ENCODE measurements at places on chromosomes 2 and 18.

DNA sequence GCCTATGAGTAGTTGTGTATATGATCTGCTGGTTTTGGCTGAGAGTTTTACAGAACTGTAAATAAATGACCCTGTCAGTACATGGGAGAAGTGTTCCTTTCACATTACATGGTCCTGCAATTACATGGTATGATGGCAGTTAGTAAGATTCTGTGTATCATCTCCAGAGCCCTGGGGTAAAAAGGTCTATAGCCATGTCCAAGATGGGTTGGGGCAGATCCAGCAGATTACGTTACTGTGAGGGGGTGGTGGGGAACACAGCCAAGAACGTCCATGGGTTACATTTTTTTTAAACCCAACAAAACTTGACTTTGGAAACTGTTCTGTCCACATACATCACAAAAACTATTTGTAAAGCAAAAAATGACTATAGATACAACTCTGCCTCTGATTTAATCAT lies 64.2 kb upstream of the LMAN1 start:
- no peak for DNase-seq

GRCh38 chr2:133167990-133168389 lies 400.3 kb downstream of the NCKAP5 start:
- no peak for DNase-seq

GRCh38 chr2:166031054-166031453 lies 77.5 kb upstream of the TTC21B start:
- DNase-seq, result no peak

DNA sequence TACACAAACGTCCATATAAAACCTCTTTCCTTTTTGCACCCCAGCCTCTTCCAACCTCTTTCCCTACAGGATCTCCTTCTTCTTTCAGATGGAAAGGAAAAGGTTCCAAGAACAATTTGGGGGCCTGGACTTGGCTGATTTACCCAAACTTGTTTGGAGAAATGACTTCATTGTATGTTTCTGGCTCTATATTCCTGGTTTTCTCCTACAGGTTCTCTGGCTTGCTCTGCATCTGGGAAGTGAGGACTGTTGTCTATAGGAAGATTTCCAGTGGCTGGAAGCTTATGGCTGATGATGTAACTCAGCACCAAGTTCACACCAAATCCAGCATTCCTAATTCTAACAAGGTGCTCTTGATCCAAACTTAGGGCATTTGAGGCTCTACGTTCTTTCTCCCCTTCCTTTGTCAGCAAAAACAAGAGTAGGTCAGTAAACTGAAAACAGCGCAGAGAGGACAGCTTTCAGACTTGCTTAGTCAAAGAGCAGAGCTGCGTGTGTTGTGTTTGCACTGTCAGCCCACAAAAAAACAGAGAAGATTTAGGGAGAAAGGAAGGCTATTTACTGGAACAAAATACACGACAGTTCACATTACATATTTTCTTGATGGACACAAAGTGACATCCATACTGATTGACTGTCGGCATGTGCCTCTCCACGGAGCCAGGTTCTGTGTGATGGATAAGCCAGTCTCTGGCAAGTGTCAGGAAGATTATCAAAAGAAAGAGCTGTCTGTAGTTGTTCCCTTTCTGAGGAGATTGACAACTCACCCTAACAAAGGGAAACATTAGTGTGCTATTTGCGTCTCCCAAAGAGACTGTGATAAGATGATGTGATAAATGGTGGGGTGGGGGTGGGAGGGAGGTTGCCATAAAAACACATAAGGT lies 39.7 kb downstream of the CDCA7 start:
- DNase-seq, result no peak

DNA sequence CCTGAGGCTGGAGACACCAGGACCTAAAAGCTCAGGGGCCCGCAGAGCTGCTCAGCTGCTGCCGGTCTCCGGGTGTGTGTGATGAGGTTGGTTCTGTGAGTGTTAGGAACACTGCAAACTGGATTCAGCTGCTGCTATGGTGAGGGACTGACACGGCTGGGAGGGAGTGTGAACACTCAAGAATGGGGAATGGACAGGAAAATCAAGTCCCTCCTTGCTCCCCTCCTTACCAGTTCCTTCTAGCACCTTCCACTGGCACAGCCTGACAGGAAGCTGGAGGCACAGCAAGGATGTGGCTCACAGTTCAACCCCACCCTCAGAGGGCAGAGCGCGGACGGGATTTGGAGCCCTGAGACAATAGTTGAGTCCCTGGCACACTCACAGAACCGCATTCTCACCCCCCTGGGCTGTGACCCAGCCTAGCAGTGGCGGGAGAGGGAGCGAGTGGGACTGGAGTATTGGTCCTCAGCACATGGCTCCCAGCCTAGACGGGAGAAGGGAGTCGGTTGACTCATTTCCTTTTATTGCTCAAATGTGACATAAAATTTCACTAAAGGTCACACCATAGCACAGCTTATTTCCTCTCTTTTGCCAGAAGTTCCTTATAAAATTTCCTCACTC lies 42.5 kb downstream of the LRRC30 start:
- DNase-seq, result no peak

DNA sequence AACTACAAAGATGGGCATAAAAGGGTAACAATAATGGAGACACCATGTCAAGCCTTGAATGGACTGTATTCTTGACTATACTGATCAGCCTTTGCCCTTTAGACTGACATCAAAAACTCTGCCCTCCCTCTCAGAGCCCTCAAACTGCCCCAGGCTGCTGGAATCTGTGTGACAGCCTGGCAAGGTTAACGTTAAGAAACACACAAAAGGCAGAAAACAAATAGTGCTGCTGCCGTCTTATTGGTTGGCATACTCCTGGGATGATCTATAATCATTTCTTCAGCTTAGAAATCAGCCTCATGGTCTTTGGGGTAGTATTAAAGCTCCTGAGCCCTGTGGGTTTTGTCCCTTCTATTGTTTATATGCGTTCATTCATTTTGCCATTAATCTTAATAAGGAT lies 338.0 kb downstream of the DCC start:
- no peak for DNase-seq

GRCh38 chr2:240898731-240899467 lies 2.9 kb upstream of the MAB21L4 start:
- DNase-seq, result no peak

DNA sequence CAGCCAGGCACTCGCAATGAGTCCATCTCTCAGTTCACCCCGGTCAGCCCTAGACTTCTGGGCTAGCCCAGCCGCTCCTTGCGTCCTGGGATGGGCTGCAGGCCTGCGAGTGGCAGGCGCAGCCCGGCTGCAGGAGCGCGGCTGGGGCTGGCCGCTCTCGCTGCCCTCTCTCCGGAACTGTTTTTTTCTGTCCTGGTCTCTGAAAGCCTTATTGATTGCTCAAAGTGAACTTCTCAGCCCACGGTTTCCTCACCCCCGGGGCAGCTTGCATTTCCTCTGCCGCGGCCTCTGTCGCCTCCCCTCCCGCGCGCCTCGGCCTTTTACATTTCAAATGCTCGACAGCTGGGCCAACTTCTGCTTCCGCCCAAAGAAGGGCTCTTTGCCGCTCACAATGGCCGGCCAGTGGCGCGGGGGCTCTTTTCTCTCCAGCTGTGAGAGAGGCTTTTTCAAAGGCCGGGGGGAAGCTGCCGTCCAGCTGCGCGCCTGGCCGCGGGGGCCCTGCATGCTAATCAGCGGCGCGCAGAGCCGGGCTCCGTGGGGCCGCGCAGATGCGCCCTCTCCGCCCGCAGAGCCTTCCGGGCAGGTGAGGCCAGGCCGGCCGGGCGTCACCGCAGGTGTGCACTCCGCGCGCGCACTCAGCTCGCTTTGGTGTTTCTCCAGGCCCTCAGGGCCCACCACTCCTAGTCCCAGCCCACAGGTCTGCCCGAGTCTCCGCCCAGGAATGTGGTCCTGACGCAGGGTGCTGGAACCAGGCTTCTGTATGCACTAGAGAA lies 513.8 kb downstream of the RNF144A start:
- no peak for DNase-seq

DNA sequence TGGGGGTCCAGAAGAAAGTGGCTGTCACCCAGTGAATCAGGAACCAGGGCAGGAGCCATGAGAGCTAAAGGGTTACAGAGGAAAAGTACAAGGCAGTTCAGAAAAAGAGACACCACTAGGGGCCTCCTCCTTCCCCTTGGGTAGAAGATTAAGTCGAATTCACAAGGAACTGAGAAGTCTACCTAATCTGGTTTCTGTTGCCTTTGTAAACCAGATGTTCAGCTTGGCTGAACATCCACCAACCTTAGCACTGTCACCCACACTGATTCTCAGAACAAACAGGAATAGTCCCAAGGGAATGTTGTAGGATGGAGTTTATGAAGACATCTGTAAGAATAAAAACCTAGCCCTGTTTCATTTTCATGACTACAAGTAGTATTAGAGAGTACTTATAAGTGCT lies 90.4 kb upstream of the NOSTRIN start:
- DNase-seq, result no peak

DNA sequence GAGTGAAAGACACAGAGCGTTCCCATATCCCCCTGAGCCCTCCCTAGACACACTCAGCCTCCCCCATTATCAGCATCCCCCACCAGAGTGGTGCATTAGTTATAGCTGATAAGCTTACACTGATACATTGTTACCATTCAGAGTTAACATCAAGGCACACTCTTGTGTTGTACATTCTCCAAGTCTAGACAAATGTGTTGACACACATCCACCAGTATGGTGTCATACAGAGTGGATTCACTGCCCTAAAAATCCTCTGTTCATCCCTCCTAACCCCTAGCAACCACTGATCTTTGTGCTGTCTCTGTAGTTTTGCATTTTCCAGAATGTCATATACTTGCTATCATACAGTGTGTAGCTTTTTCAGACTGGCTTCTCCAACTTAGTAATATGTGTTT lies 78.0 kb upstream of the RPL31 start:
- no peak for DNase-seq

- DNase-seq, result no peak
These were observed 266.2 kb downstream of the TMX3 start for GRCh38 chr18:68448736-68449135.

- no peak for DNase-seq
These were observed 111.2 kb downstream of the FARSB start for GRCh38 chr2:222544661-222545060.

- DNase-seq, result no peak
These were observed 8.0 kb downstream of the CD8A start for GRCh38 chr2:86782748-86783147.

GRCh38 chr2:105691947-105692390 lies 52.7 kb upstream of the NCK2 start:
- DNase-seq, result no peak

- peak; percentile 65 for DNase-seq
These were observed 22.4 kb downstream of the CRYGD start for GRCh38 chr2:208101716-208102631.

GRCh38 chr18:21129566-21130216 lies 18.1 kb upstream of the ROCK1 start:
- no peak for DNase-seq

GRCh38 chr2:98804736-98805135 lies 73.8 kb upstream of the MGAT4A start:
- DNase-seq, result no peak

GRCh38 chr2:41294331-41294730 lies 753.5 kb upstream of the PKDCC start:
- no peak for DNase-seq

DNA sequence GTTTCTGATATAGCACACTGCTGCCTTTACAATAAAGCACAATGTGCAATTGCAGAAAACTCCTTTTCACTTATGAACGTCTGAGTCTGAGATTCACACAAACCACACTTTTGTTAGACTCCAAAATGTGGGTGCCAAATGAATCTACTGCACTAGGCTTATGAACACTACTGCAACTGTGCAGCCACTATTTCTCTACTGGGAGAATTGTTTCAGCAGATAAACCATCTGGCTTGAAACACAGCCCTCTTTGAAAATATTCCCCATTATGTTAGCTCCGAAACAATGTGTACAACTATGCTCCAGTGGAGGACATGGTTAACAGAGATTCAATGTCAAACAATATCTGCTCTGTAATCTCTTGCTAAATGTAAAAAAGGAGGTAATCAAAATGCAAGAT lies 188.7 kb upstream of the ZEB2 start:
- no peak for DNase-seq

- DNase-seq, result no peak
These were observed 830.1 kb upstream of the ZEB2 start for GRCh38 chr2:145350011-145350410.

DNA sequence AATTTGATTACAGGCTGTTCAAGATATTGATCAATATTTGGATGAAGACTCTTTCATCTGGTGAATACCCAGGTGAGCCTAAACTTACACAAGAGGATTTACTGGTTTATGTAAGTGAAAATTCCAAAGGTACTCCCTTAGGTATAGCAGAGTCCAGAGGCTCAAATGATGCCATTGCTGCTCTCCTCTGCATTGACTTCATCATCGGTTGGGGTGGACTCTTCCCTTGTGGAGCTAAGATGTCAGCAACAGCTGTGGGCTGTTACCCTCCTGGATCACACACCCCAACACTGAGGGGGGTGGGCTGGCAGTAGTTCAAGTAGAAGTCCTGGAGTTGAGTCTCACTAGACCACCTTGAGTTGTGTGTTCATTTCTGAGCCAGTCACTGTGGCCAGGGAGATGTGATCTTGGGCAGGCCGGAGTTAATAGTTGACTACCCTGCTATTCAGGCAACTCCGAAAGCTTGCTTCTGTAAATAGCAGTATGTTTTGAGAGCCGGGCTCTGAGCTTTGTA lies 236.9 kb downstream of the PTPRM start:
- DNase-seq, result no peak

GRCh38 chr2:203164311-203164935 lies 74.4 kb upstream of the CYP20A1 start:
- no peak for DNase-seq

GRCh38 chr2:74428675-74429074 lies 7.1 kb downstream of the WDR54 start:
- no peak for DNase-seq

GRCh38 chr2:238087211-238087610 lies 12.9 kb upstream of the ESPNL start:
- no peak for DNase-seq

DNA sequence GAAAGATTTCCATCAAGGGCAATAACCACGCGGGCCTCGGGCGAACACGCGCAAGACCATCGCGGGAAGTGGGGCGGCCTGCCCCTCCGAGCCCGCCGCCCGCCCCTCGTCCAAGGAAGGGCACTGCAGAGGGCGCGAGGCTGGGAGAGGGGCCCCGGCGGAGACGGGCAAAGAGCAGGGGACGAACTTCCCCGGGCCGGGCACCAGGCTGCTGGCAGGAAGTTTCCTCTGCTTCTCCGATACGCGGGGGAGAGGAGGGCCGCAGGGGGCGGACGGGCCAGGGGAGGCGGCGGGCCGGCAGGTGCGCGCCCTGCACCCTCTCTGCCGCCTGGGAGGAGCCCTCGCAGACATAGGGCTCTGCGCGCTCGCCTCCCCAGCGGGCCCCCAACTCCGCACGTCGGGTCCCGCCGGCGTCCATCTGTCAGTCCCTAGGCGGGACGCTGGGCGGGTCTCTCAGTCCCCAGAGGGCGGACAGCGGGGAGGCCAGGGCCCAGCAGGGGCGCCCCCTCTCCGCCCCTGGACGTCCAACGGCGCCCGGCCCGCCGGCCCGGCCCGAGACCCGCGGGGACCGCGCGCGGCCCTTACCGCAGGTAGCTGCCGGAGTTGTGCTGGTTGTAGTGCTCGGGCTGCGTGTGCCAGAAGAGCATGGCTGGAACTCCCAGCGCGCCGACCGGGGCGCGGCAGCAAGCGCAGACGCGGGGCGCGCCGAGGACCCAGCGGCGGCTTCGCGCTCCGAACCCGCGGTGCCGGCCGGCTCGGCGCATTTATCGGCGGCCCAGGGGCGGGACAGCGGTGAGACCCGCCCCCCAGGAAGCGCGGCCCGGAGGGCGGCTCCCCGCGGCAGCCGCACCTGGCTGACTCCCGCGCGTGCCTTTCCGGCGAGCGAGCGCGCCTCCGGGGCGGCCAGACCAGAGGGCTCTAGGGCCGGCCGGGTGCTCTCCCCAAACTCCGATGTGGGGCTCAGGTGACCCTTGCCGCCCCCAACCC lies at the start of gene TFCP2L1:
TSS of gene TFCP2L1 (minus strand) at position 740 of the 987 bp plus-strand sequence. CDS start at position 647, 93 bp downstream.
- DNase-seq, result peak; percentile 67

Measured in NCI-H1105 treated with DMSO at 0.1 percent for 48 hours (cell line).